Cortex of kidney (tissue), 1 donor: ENCODE measurements at places on chromosomes 16 and 17.

DNA sequence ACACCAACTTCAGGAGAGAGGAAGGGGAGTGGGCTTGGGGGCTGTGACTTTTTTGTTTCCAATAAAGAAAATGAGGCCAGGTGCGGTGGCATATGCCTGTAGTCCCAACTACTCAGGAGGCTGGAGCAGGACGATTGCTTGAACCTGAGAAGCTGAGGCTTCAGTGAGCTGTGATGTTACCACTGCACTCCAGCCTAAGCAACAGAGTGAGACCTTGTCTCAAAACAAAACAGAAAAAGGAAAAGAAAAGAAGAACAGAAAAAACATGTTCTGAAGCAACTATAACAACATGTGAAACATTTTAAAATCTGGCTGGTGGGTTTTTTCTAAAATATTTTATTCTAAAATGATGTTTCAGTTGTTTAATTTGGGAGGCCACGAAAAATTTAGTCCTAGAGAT lies 554.0 kb upstream of the ZFHX3 start:
- no peak for DNase-seq

DNA sequence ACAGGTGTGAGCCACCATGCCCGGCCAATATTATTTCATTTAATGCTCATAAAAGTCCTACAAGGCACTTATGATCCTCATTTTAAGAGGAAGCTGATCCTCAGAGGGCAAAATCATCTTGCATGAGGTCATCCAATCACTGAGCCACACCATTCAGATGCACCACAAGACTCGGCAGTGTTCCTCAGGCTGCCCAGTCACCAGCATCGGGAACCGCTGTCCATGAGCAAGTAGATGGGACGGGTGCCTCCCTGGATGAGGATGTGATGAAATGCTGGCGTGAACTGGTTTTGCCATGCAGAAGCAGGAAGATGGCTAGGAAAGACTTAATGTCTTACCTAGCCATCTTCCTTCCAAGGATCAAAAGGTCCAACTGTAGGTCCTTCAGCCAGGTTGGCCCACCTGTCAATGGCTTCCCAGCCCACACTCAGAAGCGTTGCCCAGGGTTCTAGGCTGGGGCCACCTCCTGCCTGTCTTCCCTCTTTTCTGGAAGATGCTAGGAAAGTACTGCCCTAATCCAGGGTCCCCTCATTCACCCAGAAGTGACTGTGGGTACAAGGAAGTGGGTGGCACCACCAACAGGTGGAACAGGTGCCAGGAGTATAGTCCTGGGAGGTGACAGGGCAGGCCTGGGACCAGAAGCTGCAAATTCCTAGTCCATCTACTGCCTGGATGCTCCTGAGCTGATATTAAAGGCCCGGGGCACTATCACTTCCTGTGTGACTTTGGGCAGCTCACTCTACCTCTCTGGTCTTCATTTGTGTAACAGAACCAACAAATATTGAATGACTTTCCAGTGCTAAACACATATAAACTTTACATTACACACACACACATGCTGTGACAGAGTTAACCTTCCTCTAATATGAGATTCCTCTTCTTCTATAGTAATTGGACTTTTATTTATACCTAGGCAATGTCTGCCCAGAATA lies 32.2 kb upstream of the CRYBA1 start:
- DNase-seq: no peak

- DNase-seq: no peak
Measured at GRCh38 chr17:40442392-40443195, 656 bp upstream of the IGFBP4 start.

DNA sequence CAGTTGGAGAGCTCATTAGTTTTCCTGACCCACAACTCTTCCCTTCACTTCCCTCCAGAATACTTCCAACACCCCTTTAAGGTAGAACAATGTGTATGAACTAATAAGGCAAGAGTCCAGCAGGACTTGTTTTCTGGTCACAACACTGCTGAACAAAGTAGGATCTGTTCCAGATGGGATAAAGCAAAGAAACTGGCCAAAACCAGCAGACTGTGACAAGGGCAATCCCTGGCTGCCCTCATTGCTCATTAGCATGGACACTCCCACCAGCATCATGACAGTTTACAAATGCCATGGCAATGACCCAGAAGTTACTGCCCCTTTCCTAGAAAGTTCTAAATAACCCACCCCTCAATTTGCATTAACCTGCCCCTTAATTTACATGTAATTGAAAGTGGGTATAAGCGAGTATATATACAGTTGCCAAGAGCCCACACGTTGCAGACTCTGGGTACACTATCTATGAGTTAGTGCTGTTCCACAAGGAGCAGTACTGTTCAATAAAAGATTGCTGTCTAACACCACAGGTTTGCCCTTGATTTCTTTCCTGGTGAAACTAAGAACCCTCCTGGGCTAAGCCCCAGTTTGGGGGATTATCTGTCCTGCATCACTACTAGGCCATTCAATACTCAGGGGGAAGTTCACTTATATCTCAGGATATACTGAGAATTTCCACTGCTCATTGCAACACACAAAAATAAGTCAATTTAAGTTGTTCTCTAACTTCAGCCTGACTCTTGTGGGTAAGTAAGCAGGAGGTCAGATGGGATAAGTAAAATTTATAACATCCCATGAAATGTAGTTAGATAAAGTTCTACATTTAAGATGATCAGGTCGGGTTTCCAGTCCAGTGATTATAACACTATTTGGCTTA lies 82.3 kb downstream of the SSH2 start:
- DNase-seq: no peak

DNA sequence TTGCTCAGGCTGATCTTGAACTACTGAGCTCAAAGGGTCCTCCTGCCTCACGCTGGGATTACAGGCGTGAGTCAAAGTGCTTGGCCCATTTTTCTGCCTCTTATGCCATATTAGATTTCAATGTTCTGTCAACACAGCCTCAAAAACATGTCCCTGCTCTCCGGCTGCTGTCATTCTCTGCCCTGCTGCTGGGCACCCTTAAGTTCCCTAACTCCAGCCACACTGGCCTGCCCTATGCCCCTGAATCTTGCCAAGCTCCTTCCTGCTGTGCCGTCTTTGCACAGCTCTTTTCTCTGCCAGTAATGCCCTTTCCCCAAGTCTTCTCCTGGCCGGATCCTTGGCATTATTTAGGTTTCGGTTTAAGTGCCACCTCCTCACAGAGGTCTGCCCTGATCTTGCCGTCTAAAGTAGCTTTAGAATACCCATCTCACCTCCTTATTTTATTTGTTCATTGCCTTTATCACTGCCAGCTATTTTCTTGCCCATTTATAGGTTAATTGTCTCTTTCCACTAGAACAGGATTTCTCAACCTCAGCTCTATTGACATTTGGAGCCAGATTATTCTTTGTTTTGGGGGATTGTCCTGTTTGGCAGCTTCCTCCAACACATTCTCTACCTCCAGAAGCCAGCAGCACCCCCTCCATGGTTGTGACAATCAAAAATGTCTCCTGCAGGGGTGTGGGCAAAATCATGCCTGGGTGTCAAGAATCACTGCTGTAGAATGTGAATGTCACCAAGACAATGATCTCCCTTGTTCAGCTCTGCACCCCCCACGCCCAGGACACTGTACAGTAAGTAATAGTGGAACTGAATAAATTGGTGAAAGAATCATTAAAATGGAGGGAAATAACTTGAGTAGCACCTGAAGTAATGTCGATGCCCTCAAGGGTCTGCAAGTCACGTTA lies 168.2 kb downstream of the CYLD start:
- DNase-seq: no peak

- no peak for DNase-seq
Measured at GRCh38 chr17:38867179-38867967, 2.5 kb upstream of the LASP1 start.

- DNase-seq: no peak
Measured at GRCh38 chr17:42708588-42708987, 26.3 kb downstream of the CNTNAP1 start.

DNA sequence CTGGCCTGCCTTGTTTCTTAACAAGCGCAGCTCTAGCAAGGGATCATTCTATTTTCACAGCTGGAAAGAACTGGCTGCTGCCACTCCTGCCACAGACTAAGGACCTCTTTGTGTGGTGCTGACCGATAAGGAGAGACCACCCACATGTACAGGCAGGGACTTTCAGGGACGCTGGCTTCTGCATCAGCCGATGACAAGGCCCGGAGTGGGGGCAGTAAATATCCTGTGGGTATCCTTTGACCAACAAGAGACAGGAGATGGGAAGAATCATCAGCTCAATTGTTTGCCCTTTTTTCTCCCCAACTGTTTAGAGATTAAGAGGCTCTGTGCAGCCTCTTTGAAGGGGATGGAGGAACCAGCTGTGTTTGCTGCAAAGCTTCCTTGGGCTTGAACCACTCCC lies 9.2 kb upstream of the ITPRIPL2 start:
- no peak for DNase-seq

- no peak for DNase-seq
Measured at GRCh38 chr17:47829870-47830269, 1.5 kb downstream of the MRPL10 start.

DNA sequence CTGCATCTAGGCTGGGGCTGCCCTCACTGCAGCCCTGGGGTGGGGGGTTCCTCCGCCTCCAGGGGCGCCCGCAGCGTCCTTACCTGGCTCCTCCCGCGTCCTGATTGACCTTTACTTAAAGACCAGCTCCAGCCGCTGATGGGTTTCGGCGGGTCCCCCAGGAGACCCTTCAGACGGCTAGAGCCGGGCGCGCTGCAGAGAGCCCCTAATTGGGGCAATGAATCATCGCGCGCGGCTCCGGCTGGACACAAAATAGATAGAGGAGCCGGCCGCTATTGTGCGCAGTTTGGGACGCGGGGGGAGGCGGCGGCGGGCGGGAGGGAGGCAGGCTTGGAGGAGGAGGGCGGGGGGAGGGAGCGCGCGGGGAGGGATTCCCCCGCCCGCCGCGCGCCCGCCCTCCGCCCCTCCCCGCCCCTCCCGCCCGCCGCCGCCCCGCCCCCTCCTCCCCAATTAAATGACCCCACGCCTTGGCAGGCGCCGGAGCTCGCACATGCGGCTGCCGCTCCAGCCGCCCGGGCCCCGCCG lies 56.5 kb upstream of the CIBAR2 start:
- no peak for DNase-seq

DNA sequence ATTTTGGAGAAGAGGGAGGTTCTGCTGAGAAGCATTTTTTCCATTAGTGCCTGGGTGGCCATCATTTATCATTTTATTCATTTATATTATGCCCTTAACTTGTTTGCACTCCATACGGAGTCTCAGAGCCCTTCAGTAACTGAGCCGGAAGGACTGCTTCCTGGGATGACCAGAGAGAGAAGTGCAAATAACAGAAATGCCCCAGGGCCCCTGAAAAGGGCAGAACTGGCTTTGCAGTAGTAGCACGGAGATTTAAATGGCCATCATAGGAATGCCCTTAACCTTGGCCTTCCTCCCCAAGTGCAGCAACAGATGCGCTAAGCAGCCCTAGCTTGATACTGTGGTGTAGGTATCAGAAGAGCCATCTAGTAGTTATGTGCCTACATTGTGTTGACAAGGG lies 58.5 kb downstream of the NUP93 start:
- DNase-seq: no peak

- no peak for DNase-seq
Measured at GRCh38 chr17:15351925-15352324, 10.5 kb upstream of the TEKT3 start.

DNA sequence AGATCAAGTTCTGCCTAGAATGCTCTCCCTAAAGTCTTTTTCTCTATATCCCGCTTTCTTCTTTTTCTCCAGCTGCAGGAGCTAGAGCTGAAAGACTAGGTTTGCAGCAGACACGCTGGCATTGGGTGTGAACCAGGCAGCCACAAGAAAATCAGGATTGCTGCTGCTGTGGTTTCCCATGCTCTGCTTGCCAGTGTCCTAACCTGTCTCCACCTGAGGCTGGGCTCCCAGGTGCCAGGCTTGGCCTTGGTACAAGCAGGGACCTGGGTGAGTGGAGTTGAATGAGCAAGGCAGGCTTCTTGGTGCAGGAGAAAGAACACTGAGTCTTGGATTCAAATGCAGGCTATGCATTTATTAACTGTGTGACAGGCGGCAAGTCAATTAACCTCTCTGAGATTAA lies 440.3 kb upstream of the MAF start:
- no peak for DNase-seq

DNA sequence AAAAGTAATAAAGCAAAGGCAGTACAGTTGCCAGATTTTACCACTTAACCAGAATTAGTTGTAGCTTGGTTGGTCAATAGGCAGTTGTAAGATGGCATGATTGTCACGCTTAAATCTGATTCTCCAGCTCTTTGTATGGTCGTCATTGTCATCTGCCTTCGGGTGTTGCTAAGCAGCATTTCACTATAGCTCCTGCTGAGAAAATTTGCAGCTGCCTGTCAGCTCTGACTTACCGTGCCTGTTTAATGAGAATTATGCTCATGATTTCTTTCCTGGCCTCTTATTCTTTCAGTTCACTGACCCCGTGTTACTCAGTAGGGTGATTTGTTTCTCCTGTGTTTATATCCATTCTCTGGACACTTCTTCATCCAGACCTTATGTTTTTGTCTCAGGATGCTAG lies 66.7 kb downstream of the TANGO6 start:
- DNase-seq: no peak

DNA sequence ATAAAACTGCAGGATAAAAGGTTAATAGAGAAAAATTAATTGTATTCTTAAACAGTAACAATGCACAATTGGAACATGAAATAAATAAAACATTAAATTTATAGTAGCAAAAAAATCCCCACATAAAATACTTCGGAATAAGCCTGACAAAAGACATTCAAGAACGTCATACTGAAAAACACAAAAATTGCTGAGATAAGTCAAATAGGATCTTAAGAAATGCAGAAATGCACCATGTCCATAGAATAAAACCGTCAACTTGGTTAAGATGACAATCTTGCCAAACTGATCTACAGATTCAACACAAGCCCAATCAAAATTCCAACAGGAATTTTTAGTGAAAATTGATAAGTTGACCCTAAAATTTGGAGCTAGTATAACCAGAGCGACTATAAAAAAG lies 76.6 kb downstream of the TBC1D16 start:
- DNase-seq: no peak

GRCh38 chr17:34169496-34169895 lies 85.6 kb upstream of the CCL2 start:
- no peak for DNase-seq

GRCh38 chr17:27996202-27997043 lies 46.1 kb upstream of the NLK start:
- no peak for DNase-seq

GRCh38 chr16:49474741-49475140 lies 101.1 kb downstream of the C16orf78 start:
- no peak for DNase-seq

GRCh38 chr16:79728923-79729240 lies 128.3 kb upstream of the MAF start:
- no peak for DNase-seq

DNA sequence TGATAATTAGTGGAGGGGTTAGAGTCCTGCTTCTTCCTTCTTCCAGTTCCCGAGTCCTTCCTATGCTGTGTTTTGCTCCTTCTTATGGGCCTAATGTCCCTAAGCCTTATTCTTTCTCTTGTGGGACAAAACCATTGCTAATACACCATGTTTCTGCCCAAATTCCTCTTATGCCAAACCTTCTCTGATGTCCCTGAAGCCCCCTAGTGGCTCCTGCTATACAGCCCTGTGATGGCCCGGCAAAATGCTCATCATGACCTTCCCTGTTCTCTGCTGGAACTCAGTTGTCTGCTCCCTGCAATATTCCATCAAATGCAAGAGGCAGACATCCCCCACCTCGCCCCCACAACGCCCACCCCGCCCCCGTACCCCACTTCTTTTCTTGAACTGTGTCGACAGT lies 171.6 kb downstream of the CDH11 start:
- no peak for DNase-seq
